ENCODE measurements at places on chromosomes 2 and 18.

DNA sequence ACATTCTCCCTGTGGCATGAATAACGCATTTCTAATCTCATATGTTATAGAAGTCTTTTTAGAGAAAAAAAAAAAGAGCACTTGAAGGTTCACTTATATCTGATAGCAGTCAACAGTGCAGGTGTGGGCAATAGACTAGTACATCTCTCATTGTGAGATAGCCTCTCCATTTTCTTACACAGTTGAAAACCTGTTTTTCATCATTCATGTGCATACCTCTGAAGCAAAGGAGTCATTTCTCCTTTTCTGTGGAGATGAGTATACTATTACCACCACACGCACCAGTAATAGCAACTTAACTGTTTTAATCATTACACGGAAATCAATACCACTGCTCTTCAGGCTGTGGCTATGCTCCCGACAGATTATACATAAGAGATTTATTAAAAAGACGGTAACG, 1653.3 kb upstream of the TMEFF2 start:
- DNase-seq: no peak

- DNase-seq: no peak
Observed at GRCh38 chr2:62144689-62145477, 51.0 kb upstream of the B3GNT2 start.

DNA sequence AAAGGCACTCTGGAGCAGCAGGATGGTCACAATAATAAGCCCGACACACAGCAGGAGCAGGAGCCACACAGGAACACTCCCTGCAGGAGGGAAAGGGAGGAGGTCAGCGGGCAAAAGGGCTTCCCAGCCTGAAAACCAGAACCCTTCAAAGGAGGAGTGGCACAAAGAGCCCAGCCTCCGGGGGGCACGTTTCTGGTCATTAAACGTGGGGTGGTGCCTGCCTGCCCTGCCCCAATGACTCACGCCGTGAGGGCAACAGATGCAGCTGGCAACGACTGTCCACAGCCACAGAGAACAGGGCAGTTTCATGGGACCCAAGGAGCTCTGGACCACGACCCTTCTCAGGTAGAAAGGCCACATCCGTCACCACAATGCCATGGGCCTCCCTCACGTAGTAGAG, 3.0 kb downstream of the PREB start:
- DNase-seq: no peak

DNA sequence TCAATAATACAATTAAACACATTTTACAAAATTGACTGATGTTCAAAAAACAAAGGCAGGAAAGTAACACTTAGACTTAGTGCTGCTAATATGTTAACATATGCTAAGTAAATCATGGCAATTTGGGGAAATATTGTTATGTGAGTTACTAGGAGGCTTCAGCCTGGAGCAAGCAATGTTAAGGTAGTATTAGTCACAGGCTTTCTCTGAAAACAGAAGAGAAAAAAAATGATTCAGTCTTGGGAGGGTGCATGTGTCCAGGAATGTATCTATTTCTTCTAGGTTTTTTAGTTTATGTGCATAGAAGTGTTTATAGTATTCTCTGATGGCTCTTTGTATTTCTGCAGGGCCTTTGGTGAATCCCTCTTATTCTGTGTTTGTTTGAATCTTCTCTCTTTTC, 345.8 kb upstream of the TFPI start:
- peak; percentile 38 for DNase-seq

- no peak for DNase-seq
Observed at GRCh38 chr2:146669735-146670134, 1175.1 kb upstream of the ACVR2A start.

DNA sequence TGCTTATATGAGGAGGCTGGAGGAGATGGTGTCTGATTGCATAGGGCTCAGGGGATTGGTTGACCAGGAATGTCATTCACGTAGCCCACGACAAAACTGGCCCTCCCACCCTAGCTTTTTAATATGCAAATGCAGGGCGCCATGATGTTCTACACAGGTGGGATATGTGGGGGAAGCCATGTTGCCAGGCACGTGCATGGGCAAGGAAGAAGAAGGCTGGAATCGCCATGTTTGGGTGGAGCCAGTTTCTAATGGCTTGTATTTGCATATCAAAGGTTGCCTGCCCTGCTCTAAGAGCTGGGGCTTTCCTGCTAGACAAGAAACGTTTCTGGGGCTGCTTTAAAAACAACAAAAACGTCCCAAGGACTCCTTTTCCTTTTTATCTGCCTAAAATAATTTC, 26.5 kb upstream of the LINC00305 start:
- DNase-seq: no peak

DNA sequence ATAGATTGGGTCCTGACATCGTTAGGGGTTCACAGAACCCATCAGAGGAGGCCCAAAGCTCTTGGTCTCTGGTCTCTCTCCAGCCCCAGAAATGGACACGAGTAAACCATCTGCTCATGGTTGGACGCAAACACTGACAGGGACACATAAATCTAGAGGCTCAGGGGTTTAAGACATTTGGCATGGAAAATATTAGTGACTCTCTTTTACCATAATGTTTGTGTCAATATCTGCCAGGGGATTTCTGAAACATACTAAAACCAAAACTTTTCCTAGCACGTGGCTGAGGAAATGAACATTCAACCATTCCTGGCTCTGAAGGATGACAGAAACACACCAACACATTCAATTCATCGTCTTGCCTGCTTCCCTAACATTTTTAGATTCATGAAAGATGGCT, 226.2 kb downstream of the SP3 start:
- no peak for DNase-seq

GRCh38 chr2:219912491-219912921, 285.1 kb downstream of the SLC4A3 start:
- peak; percentile 14 for DNase-seq

GRCh38 chr18:54389143-54389505, 31.4 kb downstream of the C18orf54 start:
- DNase-seq: no peak

GRCh38 chr2:162073888-162074631, at the start of gene DPP4:
TSS of gene DPP4 (minus strand) at chr2:162074215. CDS start at chr2:162073981, 234 bp downstream.
- no peak for DNase-seq

- no peak for DNase-seq
Observed at GRCh38 chr2:171210864-171211431, 50.3 kb upstream of the TLK1 start.

DNA sequence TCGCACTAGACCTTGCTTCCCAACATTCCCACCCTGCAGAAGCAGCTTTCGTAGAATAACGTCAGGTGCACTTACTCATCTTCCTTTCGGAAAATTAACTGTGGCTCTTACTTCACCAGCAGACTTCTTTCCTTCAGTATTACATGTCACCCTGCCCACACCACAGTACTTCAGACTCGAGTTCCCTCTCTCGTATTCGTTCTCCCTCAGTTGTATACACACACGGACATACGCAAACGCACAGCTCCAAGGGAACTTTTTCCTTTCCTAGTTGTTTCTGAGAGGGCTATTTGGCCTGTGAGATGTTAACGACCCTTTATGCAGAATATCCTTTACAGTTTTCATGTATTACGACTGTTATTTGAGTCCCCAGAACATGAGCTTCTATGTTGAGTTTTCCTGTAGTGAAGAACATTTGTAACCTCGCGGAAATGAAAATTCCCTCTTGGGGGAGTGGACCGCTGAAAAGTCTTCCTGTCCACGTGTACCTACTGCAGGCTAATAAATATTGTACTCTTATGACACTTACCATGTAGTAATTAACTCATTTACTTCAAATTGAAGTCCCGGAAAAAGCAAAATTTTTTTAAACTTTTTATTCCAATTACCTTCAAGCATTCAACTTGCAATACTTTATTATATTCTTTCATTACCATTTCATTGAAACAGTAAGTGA, 908 bp downstream of the ERLEC1 start:
- peak; percentile 46 for DNase-seq

- peak; percentile 62 for DNase-seq
Observed at GRCh38 chr2:219459460-219460311, 25.0 kb downstream of the SPEG start.

GRCh38 chr2:180848393-180848792, 132.0 kb upstream of the UBE2E3 start:
- no peak for DNase-seq

DNA sequence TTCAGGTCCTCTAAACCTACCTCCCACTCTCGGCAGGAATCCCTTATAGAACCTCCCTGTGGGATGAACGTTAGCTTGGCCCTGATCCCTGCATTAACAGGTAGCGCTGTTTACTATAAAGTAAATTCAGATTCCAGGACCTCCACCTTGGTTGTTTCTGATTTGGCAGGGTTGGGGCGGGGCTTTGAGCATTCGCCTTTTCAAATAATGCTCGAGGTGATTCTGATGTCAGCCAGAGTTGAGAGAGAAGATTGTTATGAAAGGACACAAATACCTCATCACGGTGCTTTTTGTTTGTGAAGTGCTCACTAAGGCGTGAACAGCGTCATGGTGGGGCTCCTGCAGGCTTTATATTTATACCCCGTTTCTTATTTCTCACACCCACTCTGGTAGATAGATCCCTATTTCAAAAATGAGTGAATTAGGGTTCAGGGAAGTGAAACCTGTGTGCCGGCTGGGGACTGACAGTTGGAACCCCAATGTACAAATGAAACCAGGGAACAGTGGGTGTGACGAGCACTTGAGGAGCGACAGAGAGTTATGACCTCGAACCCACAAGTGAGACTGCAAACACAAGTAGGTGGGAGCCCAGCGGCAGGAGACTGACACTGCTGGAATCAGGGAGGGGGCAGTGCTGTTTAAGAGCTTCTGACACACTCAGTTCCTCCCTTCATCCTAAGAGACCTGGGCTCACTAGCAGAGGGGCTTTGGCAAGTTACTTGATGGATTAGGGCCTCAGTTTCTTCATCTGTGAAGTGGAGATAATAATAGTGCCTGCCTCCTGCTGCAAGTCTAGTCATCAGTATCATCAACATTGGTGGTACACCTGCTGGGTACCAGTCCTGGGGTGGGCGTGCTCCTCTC, 14.2 kb upstream of the CXCR4 start:
- no peak for DNase-seq

- DNase-seq: peak; percentile 72
Observed at GRCh38 chr2:233489666-233490065, 76.9 kb downstream of the USP40 start.

- DNase-seq: no peak
Observed at GRCh38 chr2:48519593-48519992, 10.4 kb upstream of the STON1 start.

- no peak for DNase-seq
Observed at GRCh38 chr2:172425336-172425735, 2.0 kb upstream of the ITGA6 start.

DNA sequence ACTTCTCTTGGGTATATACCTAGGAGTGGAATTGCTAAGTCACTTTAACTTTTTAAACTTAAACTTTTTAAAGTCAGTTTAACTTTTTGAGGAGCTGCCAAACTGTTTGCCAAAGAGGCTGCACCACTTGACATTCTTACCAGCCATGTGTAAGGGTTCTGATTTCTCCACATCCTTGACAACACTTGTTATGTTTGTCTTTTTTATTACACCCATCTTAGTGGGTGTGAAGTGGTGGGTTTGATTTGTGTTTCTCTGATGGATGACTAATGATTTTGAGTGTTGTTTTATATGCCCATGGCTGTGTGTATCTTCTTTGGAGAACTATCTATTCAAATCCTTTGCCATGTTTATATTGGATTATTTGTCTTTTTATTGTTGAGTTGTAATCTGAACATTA, 13.6 kb downstream of the ASAP2 start:
- DNase-seq: no peak

- no peak for DNase-seq
Observed at GRCh38 chr2:144654523-144654922, 134.6 kb upstream of the ZEB2 start.

GRCh38 chr2:2656115-2657011, 325.3 kb upstream of the MYT1L start:
- DNase-seq: no peak

GRCh38 chr2:64143169-64144056, 807 bp downstream of the PELI1 start:
- DNase-seq: peak; percentile 52

DNA sequence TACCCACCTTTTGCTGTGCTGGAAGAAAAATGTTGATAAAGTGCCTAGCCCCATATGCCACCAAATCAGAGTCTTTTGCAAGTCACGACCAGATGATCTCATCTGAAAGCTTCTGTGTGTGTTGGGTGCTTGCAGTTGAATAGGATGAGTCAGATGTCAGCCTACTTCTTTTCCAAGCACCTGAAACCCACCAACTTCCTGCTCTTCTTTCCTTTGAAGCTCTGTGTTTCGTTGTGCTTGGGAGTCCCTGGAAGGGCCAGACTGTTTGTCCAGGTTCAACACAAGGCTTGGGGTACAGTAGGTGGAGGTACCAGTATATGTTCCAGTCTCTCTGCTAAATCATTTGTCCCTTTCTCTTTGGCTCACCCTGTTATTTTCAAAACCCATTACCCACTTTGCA, 36.8 kb upstream of the LCLAT1 start:
- peak; percentile 58 for DNase-seq

- no peak for DNase-seq
Observed at GRCh38 chr2:21268197-21268877, 144.6 kb downstream of the TDRD15 start.

Data from choroid plexus epithelial cell (primary cell).